ENCODE measurements at places on chromosomes 3 and 15.

- peak; percentile 10 for DNase-seq
These were observed 1.4 kb downstream of the PFN2 start for GRCh38 chr3:149969110-149969939.

GRCh38 chr3:13538520-13539291, 10.2 kb upstream of the FBLN2 start:
- DNase-seq = no peak

GRCh38 chr3:42518800-42519567, 16.5 kb downstream of the VIPR1 start:
- DNase-seq = no peak

DNA sequence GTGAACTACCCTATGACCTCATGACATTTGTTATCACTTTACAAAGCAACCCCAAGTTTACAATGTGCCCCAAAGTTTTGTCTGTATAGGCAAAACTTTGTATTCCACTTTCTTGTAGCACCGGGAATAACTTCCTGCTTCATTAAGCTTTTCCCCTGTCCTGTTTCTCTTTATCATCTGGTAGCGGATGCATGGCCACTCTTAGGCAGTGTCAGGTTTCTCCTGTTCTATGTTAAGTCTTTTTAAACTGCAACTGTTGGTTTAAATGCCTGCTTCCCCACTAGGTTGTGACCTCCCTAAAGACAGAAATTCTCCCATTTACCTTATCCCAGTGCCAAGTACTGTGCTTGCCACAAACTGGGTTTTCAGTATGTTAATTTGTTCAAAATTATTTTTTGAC, 433.6 kb upstream of the DPH6 start:
- DNase-seq = no peak

DNA sequence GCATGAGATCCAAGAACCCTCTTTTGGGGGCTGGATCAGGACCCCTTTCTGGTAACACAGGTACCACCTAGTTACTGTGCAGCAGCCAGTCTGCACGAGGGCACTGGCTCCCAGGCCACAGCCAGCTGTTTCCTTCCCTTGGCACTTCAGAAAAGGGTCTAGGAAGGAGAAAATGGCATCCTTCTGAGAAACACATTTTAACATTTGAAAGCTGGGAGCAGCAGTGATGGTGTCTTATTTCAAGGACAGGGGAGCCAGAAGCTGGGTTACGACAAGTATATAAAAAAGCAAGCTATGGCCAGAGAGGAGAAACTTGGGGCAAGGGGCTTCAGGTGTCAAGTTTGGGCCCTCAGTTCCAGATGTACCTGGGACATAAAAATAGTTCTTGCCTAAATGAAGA, 282.8 kb downstream of the CTNNB1 start:
- DNase-seq = no peak

- no peak for DNase-seq
These were observed 7.2 kb downstream of the FAM174B start for GRCh38 chr15:92648190-92648875.

- DNase-seq = no peak
These were observed 6.2 kb downstream of the ZNF609 start for GRCh38 chr15:64466408-64467141.

GRCh38 chr15:75104804-75105557, 81.6 kb downstream of the PPCDC start:
- DNase-seq = peak; percentile 2

- DNase-seq = no peak
These were observed 1.5 kb downstream of the POLR2M start for GRCh38 chr15:57708047-57708446.

- no peak for DNase-seq
These were observed 487 bp downstream of the ITIH4 start for GRCh38 chr3:52829906-52830463.

DNA sequence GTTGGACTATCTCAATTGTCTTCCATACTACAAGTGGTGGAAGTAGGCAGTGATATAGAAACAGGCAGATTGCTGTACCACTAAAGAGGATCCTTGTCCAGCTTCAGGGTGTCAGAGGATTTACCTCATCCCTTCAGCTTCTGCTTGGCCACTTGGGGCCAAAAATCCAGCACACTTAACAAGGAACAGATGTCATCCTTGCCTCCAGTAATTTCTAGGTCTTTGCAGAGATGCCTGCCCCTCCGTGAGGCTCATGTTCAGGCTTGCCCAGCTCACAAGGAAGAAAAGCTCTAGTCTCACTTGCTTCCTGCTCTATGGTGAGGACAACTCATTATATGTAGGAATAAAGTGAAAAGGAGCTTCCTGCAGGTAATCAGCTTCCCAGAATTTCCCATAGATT, 510.3 kb downstream of the EPHA3 start:
- no peak for DNase-seq

GRCh38 chr3:114379266-114379665, 85.4 kb downstream of the TIGIT start:
- no peak for DNase-seq

GRCh38 chr3:119636891-119637611, 23.3 kb downstream of the POPDC2 start:
- no peak for DNase-seq

GRCh38 chr15:69031013-69032001, 16.8 kb downstream of the NOX5 start:
- DNase-seq = no peak

- DNase-seq = no peak
These were observed 34.5 kb downstream of the P3H2 start for GRCh38 chr3:190086191-190086590.

DNA sequence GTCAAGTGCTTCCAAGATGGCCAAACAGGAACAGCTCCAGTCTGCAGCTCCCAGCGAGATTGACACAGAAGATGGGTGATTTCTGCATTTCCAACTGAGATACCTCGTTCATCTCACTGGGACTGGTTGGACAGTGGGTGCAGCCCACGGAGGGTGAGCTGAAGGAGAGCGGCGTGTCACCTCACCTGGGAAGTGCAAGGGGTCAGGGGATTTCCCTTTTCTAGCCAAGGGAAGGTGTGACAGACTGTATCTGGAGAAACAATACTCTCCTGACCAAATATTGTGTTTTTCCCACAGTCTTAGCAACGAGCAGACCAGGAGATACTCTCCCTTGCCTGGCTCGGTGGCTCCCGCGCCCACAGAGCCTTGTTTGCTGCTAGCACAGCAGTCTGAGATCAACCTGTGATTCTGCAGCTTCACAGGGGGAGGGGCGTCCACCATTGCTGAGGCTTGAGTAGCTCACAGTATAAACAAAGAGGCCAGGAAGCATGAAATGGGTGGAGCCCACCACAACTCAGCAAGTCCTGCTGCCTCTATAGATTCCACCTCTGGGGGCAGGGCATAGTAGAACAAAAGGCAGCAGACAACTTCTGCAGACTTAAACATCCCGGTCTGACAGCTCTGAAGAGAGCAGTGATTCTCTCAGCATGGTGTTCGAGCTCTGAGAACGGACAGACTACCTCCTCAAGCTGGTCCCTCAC, 293.5 kb upstream of the SUCLG2 start:
- no peak for DNase-seq

DNA sequence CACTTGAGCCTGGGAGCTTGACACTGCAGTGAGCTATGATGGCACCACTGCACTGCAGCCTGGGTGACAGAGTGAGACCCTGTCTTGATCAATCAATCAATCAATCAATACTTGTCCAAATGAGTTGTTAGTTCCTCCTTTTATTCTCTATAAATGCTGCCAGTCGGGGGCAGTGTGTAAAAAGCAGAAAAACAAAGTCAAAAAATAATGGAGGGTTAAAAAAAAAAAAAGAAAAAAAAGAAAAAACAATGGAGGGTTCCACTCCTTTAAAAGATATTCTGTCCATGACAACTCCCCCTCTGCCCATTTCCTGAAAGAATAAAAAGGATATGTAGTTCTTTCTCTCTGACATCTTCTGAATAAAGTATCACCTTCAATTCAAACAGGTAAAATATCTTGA, 1068.6 kb downstream of the FHIT start:
- DNase-seq = no peak

GRCh38 chr3:170864525-170865208, 5.3 kb downstream of the RPL22L1 start:
- DNase-seq = no peak

- no peak for DNase-seq
These were observed 80.8 kb downstream of the OPA1 start for GRCh38 chr3:193673845-193674244.

DNA sequence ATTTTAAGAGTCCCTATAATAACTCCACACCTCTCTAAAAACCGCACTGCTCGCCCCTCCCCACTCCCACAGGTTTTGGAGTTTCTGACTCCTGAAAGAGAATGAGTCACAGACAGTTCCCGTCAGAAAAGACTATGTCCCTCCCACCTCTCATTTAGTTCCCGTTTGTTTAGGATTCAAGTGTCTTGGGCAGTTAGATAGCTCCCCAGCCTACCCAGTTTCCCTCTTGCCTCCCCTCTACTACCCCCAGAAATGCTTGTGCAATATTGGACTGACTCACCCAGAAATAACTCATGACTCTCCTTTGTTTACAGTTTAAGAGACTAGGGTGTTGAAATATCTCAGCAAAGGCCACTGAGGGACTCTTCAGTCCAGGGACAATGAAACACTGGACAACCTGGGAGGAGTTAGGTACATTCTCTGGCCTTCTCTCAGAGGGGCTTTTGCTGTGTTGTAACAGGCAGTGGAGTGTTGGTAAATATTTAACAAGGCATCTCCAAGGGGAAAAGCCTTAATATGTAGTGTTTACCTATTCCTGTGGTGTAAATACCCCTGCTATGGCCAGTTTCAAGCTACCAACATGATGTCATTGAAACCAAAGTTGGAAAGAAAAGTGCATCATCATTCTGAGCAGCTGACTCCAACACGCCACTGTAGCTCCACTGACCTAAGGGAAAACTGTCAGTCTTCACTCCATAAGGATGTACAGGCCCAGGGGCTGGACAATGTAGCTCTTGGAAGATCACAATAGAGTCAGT, 96.1 kb upstream of the CHD2 start:
- no peak for DNase-seq

- no peak for DNase-seq
These were observed 123.0 kb downstream of the VGLL3 start for GRCh38 chr3:86867982-86868381.

DNA sequence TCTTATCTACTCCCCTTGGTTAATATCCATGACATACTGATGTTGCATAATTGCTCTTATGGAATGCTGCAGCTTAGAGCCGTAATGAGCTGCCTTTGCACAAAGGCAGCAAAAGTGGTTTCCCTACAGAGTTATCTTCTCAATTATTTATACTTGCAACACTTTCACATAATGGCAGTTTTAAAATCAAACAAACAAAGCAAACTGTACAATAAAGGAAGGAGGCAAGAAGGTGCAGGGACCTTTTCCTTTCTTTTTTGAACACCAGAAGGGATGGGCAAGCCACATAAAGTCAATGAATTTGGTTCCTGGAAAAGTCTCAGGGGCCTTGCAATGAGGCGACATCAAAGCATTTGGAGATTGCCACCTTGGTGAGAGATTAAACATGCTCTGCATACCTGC, 188.0 kb downstream of the MEIS2 start:
- DNase-seq = no peak

GRCh38 chr3:130459944-130460343, 57.0 kb upstream of the COL6A6 start:
- DNase-seq = no peak

DNA sequence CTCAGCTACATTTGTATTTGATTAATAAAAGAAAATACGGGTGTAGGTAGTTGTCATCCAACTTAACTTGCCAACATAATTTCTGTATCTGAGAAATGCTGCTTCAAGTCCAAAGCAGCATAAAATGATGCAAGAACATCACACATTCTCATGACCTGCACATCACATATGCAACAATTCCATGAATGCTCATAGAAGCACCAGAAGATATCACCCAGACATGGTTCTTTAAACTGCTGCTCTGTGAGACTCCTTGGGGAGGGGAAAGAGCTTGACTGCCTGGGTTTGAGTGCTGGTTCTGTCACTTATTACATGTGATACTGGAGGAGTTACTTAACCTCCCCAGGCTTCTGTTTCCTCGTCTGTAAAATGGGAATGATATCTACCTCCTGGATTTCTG, 39.4 kb downstream of the CHST14 start:
- DNase-seq = no peak

- no peak for DNase-seq
These were observed 37.4 kb upstream of the AGBL1 start for GRCh38 chr15:86042226-86042625.

GRCh38 chr3:8539419-8539818, 37.8 kb downstream of the LMCD1 start:
- no peak for DNase-seq

GRCh38 chr3:4323246-4324027, 20.3 kb downstream of the SETMAR start:
- no peak for DNase-seq

GRCh38 chr15:36050899-36051298, 504.9 kb upstream of the DPH6 start:
- DNase-seq = no peak

DNA sequence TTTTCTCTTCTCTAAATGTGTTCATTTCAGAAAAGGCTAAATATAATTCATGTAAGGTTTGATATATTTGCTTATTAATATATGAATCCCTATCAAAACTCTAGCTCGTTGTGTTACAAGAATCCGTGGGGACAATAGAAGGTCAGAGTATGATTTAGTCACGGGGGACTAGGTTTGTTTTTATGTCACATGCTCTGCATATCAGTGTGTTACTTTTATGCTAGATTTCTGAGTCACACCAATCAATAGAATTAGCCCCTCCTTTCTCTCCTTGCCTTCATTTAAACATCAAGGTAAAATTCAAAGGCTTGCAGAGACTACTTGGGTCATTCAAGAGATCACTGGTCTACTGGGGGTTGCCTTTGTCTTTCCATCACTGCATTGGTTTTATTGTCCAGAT, 636.1 kb downstream of the NR2F2 start:
- no peak for DNase-seq

- DNase-seq = no peak
These were observed 150.5 kb upstream of the ST8SIA2 start for GRCh38 chr15:92243227-92243626.

DNA sequence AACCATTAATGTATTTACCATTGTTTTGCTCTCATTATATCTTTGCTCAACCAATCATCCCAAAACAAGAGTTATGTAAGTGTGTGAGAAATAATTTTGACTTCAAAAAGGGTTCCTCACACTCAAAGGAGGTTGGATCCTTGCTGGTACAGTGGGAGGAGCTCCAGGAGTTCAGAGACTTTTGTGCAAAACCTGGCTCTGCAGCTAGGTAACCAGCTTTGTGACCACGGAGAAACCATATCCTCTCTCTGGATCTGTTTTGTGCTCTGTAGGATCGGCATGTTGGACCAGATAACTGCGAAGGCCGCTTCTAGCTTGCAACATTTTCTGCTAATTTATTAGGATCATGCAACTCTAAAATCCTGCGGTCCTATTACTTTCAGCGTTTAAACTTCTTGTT, 128.6 kb upstream of the LIPC start:
- DNase-seq = no peak

- no peak for DNase-seq
These were observed 47.2 kb downstream of the OPA1 start for GRCh38 chr3:193640165-193640715.

- no peak for DNase-seq
These were observed 1063.9 kb downstream of the ROBO1 start for GRCh38 chr3:78703944-78704343.

All from NCI-H1092 (cell line).